Endothelial cell (in vitro differentiated cells): ENCODE measurements at places on chromosomes 11 and 22. TPM values are rescaled to one million over a fixed set of nuclear protein-coding genes. Genes with fewer than 3 reads are reported as not detected.

The OLFML1 gene
- 0.33 TPM for total RNA-seq

The GDPD4 gene
- total RNA-seq = not detected

The MPEG1 gene
- not detected for total RNA-seq

The TMA7B gene
- total RNA-seq = 1.0 TPM

The CDC42EP2 gene
- total RNA-seq = 37.7 TPM

DNA sequence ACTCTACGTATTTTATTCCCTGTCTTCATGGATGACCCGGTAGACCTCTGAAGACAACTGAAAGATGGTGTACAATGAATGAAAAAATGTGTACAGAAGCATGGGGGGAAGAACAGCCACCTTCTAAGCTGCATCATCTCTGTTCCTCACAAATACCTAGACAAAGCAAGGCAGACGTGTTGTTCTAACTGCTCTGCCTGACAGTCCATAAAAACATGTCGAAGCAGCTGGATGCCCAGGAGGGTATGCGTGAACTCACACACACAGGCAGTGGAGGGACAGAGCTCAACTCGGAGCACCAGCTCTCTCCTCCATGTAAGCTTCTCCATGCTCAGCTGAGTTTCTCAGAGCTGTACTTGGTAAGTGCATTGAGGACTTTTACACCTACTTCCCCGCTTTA, 327.4 kb downstream of the CTTN start:
- H3K27me3 ChIP-seq = peaks cover 3% of the 10 kb centered on the region
- DNase-seq = no peak
- H3K4me1 ChIP-seq = no peaks in the 10 kb centered on the region
- H3K4me3 ChIP-seq = no peak overlapping the region

DNA sequence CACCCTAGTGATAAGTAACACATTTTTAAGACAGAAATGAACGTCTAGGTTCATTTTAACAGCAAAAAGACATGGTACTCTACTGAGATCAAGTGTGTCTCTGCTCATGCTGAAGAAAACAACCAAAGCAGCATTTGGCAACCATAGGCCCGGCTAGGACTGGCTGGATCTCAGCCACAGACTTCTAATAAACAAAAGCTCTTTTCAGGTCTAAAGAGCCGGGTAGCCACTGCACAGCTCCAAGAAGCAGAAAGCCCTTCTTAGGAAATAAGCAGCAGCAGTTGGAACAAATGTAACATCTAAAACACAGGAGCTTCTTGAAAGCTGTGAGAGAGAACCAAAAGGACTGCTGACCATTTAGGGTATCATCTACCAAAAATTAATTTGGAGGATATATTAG, 37.6 kb downstream of the PITPNB start:
- no peak overlapping the region for H3K4me3 ChIP-seq
- DNase-seq = no peak
- no peaks in the 10 kb centered on the region for H3K36me3 ChIP-seq
- H3K4me1 ChIP-seq = peaks cover 6% of the 10 kb centered on the region
- H3K27me3 ChIP-seq = no peaks in the 10 kb centered on the region

DNA sequence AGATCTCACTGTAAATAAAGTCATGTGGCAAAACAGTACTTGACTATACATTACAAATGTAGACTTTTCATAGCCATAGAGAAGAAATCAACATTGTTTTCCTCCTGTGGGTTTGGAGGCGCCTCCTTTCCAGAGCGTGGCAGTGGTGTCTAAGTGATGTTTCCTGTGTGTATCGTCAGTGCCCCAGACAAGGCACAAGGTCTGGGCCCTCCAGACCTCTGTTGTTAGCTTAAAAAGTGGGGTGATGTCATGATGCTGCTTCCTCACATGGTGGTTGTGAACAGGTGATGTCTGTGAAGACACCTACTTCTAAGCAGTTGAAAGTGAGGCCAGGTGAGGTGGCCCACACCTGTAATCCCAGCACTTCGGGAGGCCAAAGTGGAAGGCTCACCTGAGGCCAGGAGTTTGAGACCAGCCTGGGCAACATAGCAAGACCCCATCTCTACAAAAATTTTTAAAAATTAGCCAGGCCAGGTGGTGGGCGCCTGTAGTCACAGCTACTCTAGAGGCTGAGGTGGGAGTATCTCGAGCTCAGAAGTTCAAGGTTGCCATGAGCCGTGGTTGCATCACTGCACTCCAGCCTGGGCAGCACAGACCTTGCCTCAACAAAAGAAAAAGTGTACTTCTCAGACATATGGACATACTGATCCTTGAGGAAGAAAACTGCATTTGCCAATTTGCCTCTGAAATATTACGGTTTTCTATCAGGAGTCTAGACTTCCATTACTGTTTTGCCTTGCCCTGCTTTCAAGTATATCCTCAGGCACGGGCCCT, 15.7 kb downstream of the NUP50 start:
- H3K4me1 ChIP-seq = no peaks in the 10 kb centered on the region
- peaks cover 29% of the 10 kb centered on the region for H3K36me3 ChIP-seq
- no peak overlapping the region for H3K27ac ChIP-seq

DNA sequence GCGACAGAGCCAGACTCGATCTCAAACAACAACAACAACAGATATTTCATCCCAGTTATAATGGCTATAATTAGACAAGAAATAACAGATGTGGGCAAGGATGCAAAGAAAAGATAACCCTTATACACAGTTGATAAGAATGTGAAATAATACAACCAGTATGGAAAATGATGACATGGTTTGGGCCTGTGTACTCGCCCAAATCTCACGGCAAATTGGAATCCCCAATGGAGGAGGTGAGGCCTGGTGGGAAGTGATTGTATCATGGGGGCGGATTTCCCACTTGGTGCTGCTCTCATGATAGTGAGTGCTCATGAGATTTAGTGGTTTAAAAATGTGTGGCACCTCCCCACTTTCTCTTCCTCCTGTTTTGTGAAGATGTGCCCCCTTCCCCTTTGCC, 104.1 kb downstream of the C11orf87 start:
- no peaks in the 10 kb centered on the region for H3K4me1 ChIP-seq
- H3K27ac ChIP-seq = no peak overlapping the region
- no peak for DNase-seq
- H3K27me3 ChIP-seq = no peaks in the 10 kb centered on the region
- no peak overlapping the region for H3K4me3 ChIP-seq

GRCh38 chr11:126589492-126589803, 234.0 kb downstream of the ST3GAL4 start:
- no peak for DNase-seq
- no peaks in the 10 kb centered on the region for H3K36me3 ChIP-seq
- H3K4me1 ChIP-seq = no peaks in the 10 kb centered on the region
- H3K4me3 ChIP-seq = no peak overlapping the region
- H3K27ac ChIP-seq = no peak overlapping the region

DNA sequence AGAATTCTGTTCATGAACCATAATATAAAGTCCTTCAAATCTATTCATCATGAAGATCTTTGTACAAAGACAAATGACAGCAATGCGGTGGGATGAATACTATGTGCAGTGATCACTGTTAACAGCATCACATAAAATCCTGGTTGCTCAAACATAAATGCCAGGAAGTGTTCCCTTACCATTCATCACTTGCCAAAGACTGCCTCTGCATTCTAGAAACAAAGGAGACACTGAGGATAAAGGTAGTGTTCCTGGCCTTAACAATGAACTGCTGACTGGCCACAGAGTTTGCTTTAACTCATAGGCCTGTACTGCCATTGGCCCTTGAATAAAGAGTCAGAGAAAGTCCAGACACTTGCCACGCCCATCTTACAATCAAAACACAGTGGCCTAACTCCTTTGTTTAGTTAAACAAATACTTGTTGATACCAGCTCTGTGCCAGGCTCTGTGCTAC, 29.5 kb downstream of the C2CD3 start:
- H3K27ac ChIP-seq = no peak overlapping the region
- no peak overlapping the region for H3K4me3 ChIP-seq
- peaks cover 2% of the 10 kb centered on the region for H3K27me3 ChIP-seq
- peaks cover 3% of the 10 kb centered on the region for H3K36me3 ChIP-seq
- DNase-seq = no peak

DNA sequence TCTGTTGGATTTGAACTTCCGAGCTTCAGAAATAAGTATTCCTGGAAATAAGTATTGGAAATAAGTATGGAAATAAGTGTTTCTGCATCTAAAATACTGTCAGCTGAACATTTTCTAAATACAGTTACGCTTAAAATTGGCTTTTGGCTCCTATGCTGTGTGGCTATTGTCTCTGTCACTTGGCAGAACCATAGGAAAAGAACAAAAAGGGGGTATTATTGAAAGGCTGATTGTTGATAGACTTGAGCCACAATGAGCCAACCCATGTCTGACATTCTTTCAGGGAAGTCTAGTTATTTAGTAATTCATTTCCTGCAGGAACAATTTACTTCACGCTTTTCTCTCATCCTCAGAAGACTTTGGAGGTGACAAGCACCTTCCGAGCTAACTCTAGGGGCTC, 32.5 kb upstream of the LARGE1 start:
- peaks cover 3% of the 10 kb centered on the region for H3K27me3 ChIP-seq
- H3K4me3 ChIP-seq = no peak overlapping the region
- DNase-seq = no peak
- no peaks in the 10 kb centered on the region for H3K4me1 ChIP-seq
- H3K27ac ChIP-seq = no peak overlapping the region

DNA sequence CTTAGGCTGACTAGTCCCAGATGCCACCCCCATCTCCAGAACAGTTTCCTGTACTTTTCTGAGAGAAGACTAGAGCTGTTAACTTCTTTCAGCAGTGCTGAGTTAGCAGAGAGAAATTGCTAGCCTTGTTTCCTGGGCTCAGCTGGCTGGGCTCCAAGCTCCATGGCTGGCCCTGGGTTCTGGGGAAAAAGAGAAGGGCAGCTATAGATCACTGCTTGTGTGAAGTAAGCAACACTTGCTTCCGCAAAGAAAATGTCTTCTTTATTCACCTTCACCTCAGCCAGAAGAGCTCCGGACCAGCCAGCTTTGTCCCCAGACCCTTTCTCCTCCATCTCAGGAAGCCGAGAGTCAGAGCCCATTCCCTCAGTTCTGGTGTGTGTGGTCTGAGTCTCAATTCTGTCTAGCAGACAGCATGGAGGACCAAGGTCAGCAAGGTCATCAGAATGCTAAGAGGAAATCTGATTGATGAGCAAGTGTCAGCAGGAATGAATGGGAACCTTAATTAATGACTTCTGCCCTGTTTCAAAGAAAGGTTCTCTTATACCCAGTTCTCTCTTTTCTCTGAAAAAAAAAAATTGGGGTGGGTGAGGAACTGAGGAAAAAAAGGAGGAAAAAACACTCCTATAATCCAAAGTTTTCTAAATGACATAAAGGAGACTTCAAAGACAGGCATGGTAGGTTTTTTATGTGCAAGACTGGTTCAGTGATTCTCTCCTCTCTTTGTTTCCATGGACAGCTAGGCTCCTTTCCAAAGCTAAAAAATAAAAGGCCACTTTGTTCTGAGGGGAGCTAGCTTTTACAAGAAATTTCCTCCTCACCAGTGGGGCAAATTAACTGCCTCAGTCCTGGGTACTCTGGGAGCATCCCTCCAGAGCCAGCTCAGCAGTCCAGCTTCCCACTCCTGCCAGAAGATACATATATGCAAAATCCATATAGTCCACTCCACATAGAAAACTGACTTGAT, 63.6 kb upstream of the FAM181B start:
- H3K4me1 ChIP-seq = peaks cover 7% of the 10 kb centered on the region
- H3K4me3 ChIP-seq = no peak overlapping the region
- DNase-seq = no peak
- no peaks in the 10 kb centered on the region for H3K36me3 ChIP-seq
- H3K27ac ChIP-seq = no peak overlapping the region

GRCh38 chr22:24532075-24532474, 22.9 kb downstream of the GUCD1 start:
- no peak overlapping the region for H3K27ac ChIP-seq
- DNase-seq = no peak
- H3K27me3 ChIP-seq = no peaks in the 10 kb centered on the region
- no peaks in the 10 kb centered on the region for H3K36me3 ChIP-seq
- no peaks in the 10 kb centered on the region for H3K4me1 ChIP-seq

DNA sequence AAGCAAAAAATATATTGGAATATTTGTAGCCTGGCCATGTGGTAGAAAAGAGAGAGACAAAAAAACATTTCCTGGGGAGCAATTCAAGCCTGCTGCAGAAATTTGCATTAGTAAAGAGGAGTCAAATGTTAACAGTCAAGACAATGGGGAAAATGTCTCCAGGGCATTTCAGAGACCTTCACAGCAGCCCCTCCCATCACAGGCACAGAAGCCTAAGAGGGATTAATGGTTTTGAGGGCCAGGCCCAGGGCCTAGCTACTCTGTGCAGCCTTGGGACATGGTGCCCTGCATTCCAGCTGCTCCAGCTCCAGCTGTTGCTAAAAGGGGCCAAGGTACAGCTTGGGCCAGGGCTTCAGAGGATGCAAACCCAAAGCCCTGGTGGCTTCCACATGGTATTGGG, 46.8 kb downstream of the PGR start:
- H3K36me3 ChIP-seq = peaks cover 4% of the 10 kb centered on the region
- peaks cover 5% of the 10 kb centered on the region for H3K27me3 ChIP-seq
- no peak overlapping the region for H3K27ac ChIP-seq
- no peak overlapping the region for H3K4me3 ChIP-seq
- H3K4me1 ChIP-seq = no peaks in the 10 kb centered on the region

- no peak for DNase-seq
- H3K27me3 ChIP-seq = peaks cover 5% of the 10 kb centered on the region
- peaks cover 5% of the 10 kb centered on the region for H3K36me3 ChIP-seq
- no peaks in the 10 kb centered on the region for H3K4me1 ChIP-seq
Measured at GRCh38 chr22:20058989-20059770, 20.9 kb upstream of the DGCR8 start.

DNA sequence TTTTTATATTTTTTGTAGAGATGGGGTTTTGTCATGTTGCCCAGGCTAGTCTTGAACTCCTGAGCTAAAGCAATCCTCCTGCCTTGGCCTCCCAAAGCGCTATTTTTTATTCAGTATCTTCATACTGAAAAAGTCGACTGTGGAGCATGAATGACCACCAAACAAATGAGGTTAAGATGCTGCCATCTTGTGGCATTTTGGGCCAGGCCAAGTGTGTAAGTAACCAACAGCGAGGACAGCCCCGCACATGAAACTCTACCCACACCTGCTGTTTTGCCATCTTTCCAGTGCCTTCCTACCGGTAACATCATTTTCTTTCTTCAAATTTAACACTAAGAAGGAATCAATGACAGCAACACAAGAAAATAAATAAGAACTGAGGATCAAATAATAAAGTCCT, 32.2 kb upstream of the AQP11 start:
- H3K36me3 ChIP-seq = no peaks in the 10 kb centered on the region
- no peak overlapping the region for H3K4me3 ChIP-seq
- H3K27me3 ChIP-seq = no peaks in the 10 kb centered on the region
- H3K27ac ChIP-seq = no peak overlapping the region

GRCh38 chr11:75454987-75455386, 22.0 kb upstream of the KLHL35 start:
- H3K4me3 ChIP-seq = peak overlapping the region; percentile 73
- no peak for DNase-seq
- H3K36me3 ChIP-seq = peaks cover 55% of the 10 kb centered on the region
- H3K27ac ChIP-seq = peak overlapping the region; percentile 36
- H3K27me3 ChIP-seq = peaks cover 25% of the 10 kb centered on the region

DNA sequence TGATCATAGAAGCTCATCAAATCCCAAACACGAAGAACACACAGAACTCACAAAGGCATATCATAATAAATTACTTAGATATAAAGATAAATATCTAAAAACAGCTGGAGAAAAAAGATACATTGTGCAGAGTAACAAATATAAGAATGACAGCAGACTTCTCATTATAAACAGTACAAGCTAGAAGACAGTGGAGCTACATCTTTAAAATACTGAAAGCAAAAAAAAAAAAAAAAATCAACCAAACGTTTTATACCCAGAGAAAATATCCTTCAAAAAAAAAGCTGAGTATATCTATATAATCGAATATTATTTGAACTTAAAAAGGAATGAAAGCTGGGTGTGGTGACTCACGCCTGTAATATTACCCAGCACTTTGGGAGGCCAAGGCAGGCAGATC, 90.0 kb downstream of the SBF2 start:
- H3K27me3 ChIP-seq = no peaks in the 10 kb centered on the region
- no peak for DNase-seq
- no peak overlapping the region for H3K4me3 ChIP-seq
- no peak overlapping the region for H3K27ac ChIP-seq
- H3K36me3 ChIP-seq = peaks cover 10% of the 10 kb centered on the region
